ENCODE measurements at places on chromosomes 6 and 20. TPM values are rescaled to one million over a fixed set of nuclear protein-coding genes. Genes with fewer than 3 reads are reported as not detected.

SAMD10 gene
- 8.3 TPM for total RNA-seq

WFDC2 gene
- total RNA-seq: not detected

SLC22A23 gene
- 15.6 TPM for total RNA-seq

ERVFRD-1 gene
- 2.5 TPM for total RNA-seq

EGFL8 gene
- total RNA-seq: 6.1 TPM

DNA sequence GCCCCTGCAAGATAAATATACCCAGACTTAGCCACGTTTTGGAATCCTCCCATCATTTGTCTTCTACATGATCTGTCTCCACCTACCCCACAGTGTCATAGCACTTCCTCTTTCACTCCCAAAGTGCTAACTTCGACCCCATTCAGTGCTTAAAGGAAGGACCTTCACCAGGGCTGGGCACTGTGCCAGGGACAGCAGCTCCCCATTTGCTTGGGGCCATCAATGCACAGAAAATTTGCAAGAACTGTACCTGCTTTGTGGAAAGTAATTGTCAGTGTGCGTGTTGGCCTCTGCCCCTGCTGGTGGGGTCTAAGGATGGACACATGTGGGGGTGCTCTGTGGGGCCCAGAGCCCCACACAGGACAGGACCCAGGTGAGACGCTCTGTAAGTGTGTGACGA is 5.2 kb upstream of the BPIFA2 start:
- no peak for DNase-seq

GRCh38 chr6:89066940-89067646 is 13.5 kb upstream of the PNRC1 start:
- no peak for DNase-seq

GRCh38 chr20:54153041-54153327 is 20.8 kb downstream of the CYP24A1 start:
- no peak for DNase-seq

DNA sequence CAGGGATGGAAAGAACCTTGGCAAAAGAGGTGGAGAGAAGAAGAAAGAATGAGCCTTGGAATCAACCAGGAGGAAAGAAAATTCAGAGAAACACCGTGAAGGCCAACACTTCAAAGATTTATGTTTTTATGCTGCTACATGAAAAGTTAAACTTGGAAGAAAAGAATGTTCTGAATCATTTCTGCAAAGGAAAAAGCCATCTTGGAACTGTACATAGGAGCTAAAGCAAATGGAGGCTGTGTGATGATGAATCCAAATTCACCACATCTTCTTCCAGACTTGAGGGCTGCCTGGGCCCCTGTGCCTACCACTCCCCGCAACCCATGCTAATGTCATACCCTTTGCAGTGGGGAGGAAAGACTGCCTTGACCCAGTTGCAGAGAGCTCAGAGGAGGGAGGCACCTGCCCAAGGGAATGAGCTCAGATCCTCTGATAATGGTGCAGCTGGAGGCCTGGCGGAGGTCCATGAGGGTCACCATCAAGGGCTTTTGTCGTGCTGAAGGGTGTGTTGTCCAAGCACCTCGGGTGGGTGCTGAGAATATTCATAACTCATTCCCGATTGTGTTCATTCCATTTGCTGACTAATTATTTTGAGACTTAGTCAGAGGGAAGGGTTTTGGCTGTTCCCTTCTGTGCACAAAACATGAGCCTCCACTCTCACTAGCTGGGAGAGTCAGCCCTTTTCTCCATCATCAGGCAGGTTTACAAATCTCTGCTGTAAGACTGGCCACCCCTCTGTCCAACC is 245.8 kb upstream of the JAG1 start:
- no peak for DNase-seq

GRCh38 chr20:47747669-47748031 is 37.6 kb downstream of the SULF2 start:
- DNase-seq: no peak

- DNase-seq: no peak
These were observed 41.6 kb upstream of the IYD start for GRCh38 chr6:150327117-150327774.

GRCh38 chr6:105810105-105810921 is 275.8 kb upstream of the PRDM1 start:
- DNase-seq: peak; percentile 7

- DNase-seq: no peak
These were observed 23.2 kb downstream of the HLA-DPA1 start for GRCh38 chr6:33050014-33050810.

DNA sequence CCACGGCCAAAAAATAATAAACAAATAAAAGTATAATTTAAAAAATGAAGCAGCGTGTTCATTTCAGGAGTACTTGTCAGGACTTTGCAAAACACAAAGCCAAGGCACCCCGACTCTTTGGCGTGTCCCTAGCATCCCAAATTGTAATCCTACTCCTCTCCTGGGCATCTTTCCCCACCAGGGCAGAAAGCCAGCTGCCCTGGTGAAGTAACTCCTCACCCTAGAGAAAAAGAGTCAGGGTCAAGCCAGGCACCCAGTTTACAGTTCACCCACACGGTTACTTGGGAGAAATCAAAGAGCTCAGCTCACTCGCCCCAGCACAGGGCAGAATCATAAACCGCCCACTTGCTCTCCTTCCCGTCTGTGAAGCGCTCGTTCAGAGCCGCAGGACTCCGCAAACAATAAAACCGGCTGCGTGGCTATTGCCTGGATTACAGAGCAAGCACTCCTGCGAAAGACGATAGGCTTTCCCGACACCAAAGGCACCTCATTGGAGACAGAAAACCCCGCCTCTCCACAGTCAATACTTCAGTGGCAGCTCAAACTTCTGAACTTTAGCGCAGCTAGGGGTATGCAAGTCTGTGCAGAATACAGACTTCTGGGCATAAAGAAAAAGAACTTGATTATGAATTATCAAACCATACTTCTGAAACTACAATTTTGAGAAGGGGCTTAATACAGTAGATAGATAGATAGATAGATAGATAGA is 73.0 kb upstream of the NHSL1 start:
- DNase-seq: no peak

DNA sequence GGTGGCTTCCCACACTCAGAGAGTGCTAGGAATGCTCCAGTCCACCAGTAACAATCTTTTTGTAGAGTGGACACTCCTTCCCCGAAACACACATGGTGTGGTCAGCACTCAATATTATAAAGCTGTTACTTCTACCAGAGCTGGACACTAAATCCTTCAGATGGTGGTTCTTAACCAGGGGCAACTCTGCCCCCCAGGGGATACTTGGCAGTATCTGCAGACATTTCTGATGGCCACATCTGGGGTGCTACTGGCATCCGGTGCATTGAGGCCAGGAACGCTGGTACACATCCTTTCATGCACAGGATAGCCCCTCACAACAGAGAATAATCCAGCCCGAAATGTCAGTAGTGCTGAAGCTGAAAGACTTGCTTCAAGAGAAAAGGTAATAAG is 124.4 kb downstream of the NFATC2 start:
- DNase-seq: no peak

GRCh38 chr20:8587810-8588209 is 455.7 kb downstream of the PLCB1 start:
- DNase-seq: no peak

- no peak for DNase-seq
These were observed 99.6 kb upstream of the DST start for GRCh38 chr6:56742122-56742791.
